ENCODE measurements at places on chromosomes 12 and 14.

DNA sequence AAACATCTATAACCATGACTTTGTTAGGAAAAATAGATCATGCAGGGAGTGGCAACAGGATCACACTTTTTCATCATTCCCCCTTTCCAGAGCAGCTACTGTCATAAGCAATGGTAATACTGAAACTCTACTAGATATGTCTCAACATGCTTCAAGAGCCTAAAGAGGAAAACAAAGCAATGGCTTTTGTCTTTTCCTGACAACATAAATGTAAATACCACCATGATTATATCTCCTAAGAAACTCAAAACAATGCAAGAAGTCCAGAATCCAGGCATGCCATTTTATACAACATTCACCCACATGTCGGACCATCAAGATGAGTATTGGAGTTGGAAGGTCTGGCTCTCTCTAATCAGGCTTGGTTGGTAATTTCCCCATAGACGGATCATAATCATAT lies 78.7 kb downstream of the KIF21A start:
- no peak for DNase-seq

- no peak for DNase-seq
Measured at GRCh38 chr14:73913256-73913655, 26.6 kb downstream of the ZNF410 start.

DNA sequence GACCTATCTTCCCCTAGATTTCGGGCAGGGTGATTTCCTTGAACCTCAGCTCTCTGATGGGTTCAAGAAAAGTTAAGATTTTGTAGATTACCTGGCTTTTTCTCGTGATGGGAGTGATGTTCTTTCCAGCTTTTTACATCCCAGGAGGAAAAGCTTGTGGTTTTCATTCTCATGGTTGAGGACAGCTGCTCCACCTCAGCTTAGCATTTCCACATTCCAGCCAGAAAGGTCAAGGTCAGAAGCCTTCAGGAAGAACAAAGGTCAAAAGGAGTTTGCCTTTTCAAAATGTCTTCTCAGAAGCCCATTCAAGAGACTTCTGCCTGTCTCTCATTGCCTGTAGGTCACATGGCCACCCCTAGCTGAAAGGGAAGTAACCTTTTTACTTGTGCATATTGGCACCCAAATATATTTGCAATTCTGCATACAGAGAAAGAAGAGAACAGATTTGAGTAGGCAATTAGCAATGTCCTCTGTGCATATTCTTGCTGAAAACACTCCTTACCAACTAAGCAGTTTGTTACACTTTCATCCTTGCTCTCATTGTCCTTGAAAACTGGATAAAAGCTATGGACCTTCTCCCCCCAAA lies 6.6 kb upstream of the ADGRD1 start:
- DNase-seq = no peak

DNA sequence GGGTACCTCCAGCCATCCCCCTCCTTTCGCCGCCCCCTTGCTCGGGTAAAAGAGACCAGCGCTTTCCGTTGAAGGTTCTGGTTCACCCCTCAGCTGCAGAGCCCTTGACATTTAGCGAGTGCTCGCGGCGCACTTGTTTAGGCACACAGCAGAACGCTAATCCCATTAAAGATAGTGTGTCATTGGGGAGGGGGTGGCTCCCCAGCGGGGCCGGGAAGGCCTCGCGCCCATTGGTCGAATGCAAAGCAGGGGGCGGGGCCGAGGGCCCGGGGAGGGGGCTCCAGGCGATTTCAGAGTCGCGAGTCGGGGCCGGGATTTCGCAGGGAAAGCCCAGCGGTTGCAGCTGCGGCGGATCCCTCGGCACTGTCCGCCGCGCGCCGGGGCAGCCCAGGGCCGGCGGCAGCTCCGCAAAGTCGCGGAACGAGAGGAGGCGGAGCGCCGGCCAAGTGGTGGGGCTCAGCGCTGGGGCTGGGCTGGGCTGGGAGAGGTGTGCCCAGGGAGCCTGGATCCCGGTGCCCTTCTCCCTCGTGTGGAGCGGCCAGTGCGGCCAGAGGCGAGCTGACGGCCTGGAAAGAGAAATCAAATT lies 122.9 kb downstream of the TSPAN9 start:
- DNase-seq = no peak

DNA sequence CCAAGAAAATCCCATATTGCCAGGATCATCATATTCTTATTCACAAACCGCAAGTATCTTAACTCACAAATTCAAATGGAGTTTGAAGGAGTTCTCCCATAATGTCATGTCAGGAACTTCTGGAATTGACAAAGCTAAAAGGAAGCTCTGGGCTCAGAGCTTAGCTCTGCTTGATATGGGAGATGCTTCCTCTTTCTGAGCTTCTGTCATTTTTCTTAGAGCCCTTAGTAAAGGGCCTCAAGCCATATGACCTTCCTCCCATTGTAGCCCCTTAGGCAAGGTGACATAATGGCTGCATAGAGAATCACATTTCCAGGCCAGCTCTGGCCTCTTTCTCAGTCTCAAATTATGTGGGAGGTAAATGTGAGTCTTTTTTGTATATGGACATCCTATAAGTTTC lies 40.9 kb downstream of the SLC4A8 start:
- DNase-seq = no peak

- DNase-seq = no peak
Measured at GRCh38 chr14:21527318-21527679, 1.2 kb upstream of the SALL2 start.

Measured in activated T-helper 1 cell treated with anti-CD3 and anti-CD28 coated beads, Interleukin-2, amount 50 U/mL, for 16 hours (primary cell).